Dorsolateral prefrontal cortex (tissue), 122 donors: ENCODE measurements at places on chromosomes 1 and 21.

- DNase-seq, result no peak
Measured at GRCh38 chr1:159007726-159008125, 2.0 kb upstream of the IFI16 start.

GRCh38 chr1:58156124-58156468, 390.4 kb downstream of the OMA1 start:
- no peak for DNase-seq

DNA sequence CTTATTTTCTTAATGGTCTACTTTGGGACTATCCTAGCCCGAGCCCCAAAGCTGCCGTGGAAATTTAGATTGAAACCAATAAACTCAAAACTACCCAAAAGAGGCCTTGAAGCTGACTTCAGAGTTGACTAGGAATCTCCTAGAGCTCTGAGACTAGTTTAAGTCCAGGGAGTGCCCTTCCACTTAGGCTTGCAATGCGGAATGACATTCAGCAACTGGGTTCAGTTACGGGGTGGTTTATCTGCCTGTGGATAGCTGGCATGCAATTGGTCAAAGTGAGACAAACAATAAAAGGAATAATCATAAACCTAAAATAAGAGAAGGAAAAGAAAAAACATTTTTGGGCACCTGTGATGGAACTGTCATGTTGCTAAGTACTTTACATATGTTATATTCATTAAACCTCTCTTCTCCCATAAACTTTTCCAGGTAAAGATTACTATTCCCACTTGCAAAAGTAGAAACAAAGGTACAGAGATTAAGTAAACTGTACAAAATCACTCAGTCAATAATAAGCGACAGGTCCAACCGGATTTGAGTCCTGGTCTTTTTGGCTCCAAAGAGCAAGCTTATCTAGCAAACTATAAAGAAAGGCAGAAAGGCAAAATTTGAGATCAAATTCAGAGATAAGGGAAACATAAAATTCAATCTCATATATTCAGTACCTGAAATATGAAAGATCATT, 56.5 kb downstream of the GPATCH2 start:
- no peak for DNase-seq

DNA sequence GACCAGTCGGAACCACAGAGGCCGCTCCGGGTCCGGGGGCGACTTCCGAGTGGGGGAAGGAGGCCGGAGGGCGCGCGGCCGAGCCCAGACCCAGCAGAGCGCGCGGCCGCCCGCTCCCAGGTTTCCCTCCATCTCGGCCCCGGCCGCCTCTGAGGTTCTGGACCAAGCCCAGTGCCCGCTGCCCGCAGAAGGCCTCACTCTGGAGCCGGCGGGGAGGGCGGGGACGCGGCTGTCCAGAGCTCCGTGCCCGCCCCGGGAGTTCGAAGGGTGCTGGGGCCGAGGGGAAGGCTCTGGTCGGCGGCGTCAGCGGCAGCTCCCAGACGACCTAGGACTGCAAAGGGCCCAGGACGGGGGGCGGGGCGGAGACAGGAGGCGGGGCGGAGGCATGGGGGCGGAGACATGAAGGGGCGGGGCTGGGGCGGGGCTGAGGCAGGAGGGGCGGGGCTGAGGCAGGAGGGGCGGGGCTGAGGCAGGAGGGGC, 48.0 kb upstream of the SLC19A1 start:
- no peak for DNase-seq

GRCh38 chr1:19254416-19254815, 2.8 kb downstream of the MRTO4 start:
- no peak for DNase-seq

DNA sequence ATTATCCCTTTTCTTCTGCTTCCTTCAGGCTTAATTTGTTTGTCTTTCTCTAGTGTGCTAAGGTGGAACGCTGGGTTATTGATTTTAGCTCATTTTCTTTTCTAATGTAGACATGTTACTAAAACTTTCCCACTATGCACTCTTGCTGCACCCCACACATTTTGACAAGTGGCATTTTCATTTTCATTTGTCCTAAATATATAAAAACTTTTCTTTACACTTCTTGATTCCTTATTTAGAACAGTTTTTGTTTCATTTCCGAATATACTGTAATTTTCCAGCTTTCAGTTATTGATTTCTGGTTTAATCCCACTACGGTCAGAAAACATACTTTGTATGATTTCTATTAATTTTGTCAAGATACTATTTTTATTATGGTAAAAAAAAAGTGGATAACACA, 25.3 kb downstream of the SH3BP5L start:
- DNase-seq, result no peak

DNA sequence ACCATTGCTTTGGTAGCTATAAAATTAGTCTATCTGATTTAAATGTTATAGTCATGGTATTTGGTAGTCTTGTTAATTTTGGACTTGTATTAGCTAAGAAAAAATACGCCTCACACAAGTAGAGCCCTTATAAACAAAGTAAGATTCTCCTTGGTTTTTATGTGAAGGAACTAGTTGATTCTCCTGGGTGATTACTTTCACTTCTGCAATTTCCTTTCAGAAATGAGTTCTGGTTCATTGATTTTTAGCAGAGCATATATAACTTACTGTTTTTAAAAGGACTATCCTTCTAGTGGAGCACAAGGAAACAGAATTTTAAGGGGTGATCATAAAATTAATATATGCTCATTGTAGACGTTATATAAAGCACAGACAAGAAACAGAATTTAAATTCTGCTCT, 120.1 kb downstream of the BACH1 start:
- no peak for DNase-seq

- DNase-seq, result no peak
Measured at GRCh38 chr1:9869831-9870251, 40.2 kb downstream of the CTNNBIP1 start.

DNA sequence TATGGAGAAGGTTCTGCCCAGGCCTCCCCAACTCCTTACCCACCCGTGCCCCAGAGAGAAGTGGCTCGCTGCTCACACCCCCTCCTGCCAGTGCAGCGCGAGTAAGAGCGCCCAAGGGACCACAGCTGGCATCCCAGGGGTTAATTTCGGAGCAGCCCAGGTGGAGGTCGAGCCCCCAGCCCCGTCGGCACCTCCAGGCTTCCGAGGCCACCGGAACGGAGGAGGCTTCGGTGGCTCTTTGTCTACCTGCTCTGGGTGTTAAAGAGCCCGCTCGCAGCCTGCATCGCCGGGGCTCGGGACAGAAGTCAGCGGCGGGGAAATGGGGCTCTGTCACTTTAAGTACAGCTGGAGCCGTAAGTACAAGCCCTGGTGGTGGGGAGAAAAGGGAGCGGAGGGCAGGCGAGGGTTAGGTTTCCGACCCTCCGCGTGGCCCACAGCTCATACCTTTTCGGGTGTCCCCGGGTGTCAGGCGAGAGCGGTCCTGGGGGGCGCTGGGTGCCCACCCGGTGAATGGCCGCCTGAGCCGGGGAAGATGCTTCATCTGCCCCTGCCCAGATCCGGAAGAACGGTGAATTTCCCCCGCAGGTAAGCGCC, 89.4 kb upstream of the IPO9 start:
- no peak for DNase-seq

- no peak for DNase-seq
Measured at GRCh38 chr1:16434501-16434900, 2.7 kb downstream of the SPATA21 start.

DNA sequence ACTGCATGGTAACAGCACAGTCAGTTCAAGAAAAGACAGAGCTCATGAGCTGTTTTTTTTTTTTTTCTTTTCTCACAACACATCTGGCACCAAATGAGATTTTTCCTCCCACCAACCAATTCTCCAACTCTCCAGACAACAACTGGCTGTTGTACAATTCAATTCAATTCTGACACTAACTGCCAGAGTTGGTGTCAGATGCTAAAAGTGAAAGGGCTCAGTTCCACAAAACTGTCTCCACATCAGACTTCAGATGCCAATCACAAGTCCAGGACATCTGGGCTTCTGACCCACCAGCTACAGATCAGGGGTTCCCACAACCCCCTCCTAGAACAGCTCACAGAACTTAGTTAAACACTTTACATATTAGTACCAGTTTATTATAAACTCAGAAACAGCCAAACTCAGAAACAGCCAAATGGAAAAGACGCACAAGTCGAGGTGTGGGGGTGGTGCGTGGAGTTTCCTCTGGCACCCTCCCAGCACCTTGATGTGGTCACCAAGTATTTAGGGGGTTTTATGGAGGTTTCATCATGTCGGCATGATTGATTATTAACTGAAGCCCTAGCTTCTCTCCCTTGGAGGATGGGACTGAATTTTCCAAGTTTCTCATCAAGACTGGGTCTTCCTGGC, 39.2 kb upstream of the LRRC8D start:
- no peak for DNase-seq

DNA sequence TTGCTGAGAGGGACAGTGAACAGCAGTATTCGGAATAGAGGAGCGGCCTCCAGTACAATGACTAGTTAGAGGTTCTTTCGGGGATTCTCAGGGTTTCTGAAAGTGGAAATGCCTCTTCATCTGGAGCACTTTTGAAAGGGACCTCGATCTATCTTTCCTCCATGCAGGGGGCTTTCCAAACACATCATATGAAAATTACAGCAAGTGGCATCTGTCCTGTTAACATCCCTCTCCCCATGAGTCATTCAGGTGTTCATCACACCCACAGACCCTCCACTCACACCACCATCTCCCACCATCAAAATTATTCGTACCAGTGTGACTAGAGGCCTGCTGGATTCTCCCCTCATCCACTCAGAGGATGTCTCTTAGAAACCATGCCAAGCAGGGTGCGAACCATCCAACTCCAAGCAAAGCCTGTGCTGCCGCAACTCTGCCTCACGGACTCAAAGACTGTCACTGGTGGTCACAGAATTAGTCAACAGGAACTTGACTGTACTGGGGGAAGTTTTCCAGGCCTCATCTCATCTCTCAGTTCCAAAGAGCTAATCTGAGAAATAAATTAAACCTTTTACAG, 211.1 kb downstream of the MRPL39 start:
- DNase-seq, result no peak

DNA sequence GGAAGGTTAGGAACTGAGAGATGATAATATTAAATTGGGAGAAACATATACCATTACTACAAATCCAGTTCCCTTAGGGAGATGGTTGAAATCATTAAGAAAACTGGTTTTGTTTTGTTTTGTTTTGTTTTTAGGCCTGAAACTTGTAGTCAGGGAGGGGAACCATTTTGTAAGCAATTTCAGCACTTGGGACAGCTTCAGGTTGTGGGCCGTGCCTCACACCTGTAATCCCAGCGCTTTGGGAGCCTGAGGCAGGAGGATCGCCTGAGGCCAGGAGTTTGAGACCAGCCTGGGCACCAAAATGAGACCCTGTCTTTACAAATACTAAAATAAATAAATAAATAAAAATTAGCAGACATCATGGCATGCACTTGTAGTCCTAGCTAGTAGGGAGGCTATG, 694.3 kb upstream of the NR5A2 start:
- DNase-seq, result no peak

- no peak for DNase-seq
Measured at GRCh38 chr1:160795951-160796383, at the start of gene LY9. TSS of gene LY9 (plus strand) at chr1:160796174. CDS start at chr1:160796188, 14 bp downstream.
